ENCODE measurements at places on chromosomes 2 and 18. TPM values are rescaled to one million over a fixed set of nuclear protein-coding genes. Genes with fewer than 3 reads are reported as not detected.

The RAX gene
- total RNA-seq: not detected

The MC2R gene
- total RNA-seq: not detected

The MAP3K2 gene
- 28.7 TPM for total RNA-seq

The ARMC9 gene
- total RNA-seq: 158 TPM

The TTR gene
- total RNA-seq: not detected

The ABHD3 gene
- total RNA-seq: 4.3 TPM

The GCA gene
- total RNA-seq: 9.5 TPM

The TRABD2A gene
- total RNA-seq: 0.66 TPM

The BMPR2 gene
- total RNA-seq: 23.8 TPM

The UGT1A4 gene
- total RNA-seq: not detected

The COLEC11 gene
- 0.92 TPM for total RNA-seq
